ENCODE measurements at places on chromosomes 2 and 18.

DNA sequence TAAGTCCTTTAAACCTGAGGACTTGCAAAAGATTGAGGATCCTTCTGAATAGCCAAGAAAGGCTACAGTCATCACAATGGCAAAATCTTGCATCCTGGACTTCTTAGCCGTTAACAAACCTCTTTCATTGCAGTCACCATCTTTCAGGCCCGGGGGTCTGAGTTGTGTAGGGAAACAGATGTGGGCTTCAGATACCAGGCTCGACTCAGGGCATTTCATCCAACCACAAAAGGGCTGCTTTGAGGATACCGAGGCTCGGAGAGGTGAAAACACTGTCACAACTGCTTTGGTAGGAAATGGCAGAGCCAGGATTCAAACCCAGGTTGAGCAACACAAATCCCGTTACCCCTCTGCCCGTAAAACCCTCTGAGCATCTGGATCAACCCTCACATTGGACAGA lies 147.4 kb downstream of the TFCP2L1 start:
- no peak for DNase-seq
- H3K36me3 ChIP-seq = no peaks in the 10 kb centered on the region
- no peak overlapping the region for H3K27ac ChIP-seq
- no peaks in the 10 kb centered on the region for H3K27me3 ChIP-seq

DNA sequence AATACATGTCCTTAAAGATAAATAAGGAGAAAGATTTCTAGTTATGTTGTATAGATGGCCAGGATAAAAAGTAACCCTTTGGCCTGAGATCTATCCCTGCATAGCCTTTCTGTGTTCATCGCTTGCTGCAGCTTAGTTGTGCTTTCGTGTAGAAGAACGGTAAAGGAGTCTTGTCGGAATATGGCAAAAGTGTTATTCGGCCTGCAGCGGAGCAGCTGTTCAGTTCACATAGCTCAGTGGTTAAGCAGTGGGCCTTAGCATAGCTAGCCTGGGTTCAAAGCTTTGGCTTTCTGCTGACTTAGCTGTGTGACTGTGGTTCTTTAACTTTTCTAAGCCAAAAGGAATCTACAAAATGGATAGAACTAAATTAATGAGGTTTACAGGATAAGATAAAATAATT lies 55.4 kb downstream of the MALT1 start:
- H3K4me1 ChIP-seq = no peaks in the 10 kb centered on the region
- no peak overlapping the region for H3K4me3 ChIP-seq
- no peaks in the 10 kb centered on the region for H3K27me3 ChIP-seq
- H3K36me3 ChIP-seq = no peaks in the 10 kb centered on the region

DNA sequence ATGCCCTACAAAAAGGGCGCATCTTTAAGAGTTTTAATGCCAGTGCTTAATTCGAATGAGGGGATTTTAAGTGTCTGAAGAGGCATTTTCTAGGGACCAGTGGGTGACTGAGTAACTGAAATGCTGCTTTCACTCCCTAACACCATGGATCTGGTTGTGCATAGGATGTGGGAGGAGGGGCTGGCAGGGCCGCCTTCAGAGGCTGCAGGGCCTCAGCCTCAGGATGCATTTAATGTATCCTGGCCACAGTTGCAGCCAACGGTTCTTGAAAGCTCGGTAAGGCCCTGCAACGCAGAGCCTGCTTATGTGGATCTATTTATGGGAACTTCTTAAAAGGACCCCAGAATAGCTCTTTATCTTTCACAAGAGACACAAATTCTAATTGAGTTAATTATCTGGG lies 25.8 kb upstream of the IL18RAP start:
- H3K27ac ChIP-seq = no peak overlapping the region
- H3K36me3 ChIP-seq = no peaks in the 10 kb centered on the region
- no peaks in the 10 kb centered on the region for H3K27me3 ChIP-seq
- H3K4me3 ChIP-seq = no peak overlapping the region
- H3K4me1 ChIP-seq = peaks cover 4% of the 10 kb centered on the region

- no peaks in the 10 kb centered on the region for H3K27me3 ChIP-seq
- DNase-seq = no peak
- H3K36me3 ChIP-seq = no peaks in the 10 kb centered on the region
- H3K27ac ChIP-seq = no peak overlapping the region
- no peak overlapping the region for H3K4me3 ChIP-seq
- no peaks in the 10 kb centered on the region for H3K4me1 ChIP-seq
Measured at GRCh38 chr2:175612280-175612679, 389.8 kb downstream of the LNPK start.

DNA sequence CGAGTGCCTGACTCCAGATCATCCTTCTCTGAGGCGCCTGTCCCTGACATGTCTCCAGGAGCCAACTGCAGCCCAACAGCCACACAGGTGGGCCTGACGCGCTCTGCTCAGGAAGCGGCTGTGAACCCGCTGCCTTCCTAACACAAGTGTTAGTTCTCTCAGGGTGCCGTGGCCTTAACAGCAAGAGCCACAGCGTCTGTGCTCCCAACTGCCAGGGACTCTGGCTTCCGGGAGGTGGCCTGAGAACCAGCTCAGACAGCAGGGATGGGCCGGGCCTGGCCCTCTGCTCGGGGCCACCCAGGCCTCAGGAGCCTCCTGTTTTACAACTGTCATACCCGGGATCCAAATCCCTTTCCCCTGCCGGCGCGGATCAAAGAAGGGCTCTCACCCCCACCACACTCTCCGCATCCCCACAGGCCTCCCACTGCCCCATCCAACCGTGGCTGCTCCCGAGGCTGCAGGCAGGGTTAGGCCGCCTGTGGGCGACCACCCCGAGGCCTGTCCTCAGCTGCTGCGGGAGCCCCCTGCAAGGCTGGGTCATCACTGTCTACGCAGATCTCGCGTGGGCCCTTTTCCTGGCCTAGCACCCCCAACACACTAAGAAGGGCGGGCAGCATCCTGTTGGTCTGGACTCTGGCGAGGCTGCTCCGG lies 114.2 kb upstream of the ZNF236 start:
- no peak for DNase-seq
- no peak overlapping the region for H3K27ac ChIP-seq
- no peaks in the 10 kb centered on the region for H3K36me3 ChIP-seq
- H3K4me1 ChIP-seq = no peaks in the 10 kb centered on the region

DNA sequence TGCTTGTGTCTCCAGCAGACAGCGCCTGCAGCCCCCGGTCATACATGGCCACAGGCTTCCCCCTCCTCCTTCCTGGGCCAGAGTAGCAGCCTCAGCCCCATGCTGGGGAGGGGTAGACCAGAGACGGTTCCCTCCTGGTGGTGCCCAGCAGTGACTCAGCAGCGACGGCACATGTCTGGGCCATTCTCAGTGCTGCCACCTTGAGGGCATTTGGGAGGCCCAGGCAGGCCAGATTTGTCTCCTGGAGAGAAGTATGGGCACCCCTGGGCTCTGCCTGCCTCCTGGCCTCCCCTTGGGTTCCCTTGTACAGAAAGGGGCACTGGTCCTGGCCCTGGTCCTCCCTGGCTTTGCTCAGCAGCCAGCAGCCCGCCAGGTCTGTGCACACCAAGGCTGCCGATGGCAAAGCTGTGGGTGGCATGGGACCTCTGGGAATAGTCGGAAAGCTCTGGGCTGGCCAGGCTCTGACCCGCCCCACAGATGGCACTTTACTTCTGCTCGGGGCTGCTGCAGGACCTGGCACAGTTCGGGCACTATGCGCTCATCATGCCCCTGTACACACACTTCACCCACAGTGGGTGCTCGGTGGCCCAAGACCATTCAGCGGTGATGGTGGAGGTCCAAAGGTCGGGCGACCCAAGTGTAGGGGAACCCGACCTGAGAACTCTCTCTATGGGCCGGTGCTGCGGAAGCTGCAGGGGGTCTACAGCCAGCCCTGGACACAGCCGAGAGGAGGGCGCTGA lies 11.4 kb upstream of the ALPI start:
- H3K27ac ChIP-seq = no peak overlapping the region
- 0 out of 2 replicates have a peak, but pooled peaks cover 4% of the 10 kb centered on the region for H3K4me1 ChIP-seq
- no peak for DNase-seq
- H3K36me3 ChIP-seq = no peaks in the 10 kb centered on the region

GRCh38 chr2:134711692-134712091 lies 7.1 kb downstream of the TMEM163 start:
- no peak for DNase-seq
- H3K36me3 ChIP-seq = no peaks in the 10 kb centered on the region
- H3K4me1 ChIP-seq = peaks cover 13% of the 10 kb centered on the region
- no peak overlapping the region for H3K27ac ChIP-seq
- H3K27me3 ChIP-seq = no peaks in the 10 kb centered on the region
- H3K4me3 ChIP-seq = no peak overlapping the region

GRCh38 chr18:61400716-61401115 lies 67.5 kb downstream of the CDH20 start:
- H3K4me3 ChIP-seq = no peak overlapping the region
- no peaks in the 10 kb centered on the region for H3K27me3 ChIP-seq
- no peaks in the 10 kb centered on the region for H3K36me3 ChIP-seq

DNA sequence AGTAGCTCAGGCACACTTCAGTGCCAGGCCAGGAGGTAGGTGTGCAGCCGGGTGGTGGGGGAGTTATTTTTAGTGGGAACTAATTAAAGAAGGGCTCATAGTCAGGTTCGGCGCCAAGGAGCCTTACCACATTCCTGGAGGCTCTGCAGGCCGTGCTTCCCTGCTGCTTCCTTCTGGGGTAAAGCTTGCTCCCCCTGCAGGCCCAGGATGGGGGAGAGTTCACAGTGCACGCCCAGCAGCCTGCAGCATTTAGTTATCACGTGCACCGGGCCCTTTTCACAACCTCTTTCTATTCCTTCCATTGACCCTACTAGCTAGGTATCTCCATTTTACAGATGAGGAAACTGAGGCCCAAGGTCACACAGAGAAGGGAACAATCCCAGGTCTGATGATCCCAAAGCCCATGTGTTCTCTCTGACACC lies 2.5 kb downstream of the KCNF1 start:
- H3K4me3 ChIP-seq = no peak overlapping the region
- H3K36me3 ChIP-seq = no peaks in the 10 kb centered on the region
- DNase-seq = peak; percentile 44
- H3K27ac ChIP-seq = no peak overlapping the region
- no peaks in the 10 kb centered on the region for H3K27me3 ChIP-seq

DNA sequence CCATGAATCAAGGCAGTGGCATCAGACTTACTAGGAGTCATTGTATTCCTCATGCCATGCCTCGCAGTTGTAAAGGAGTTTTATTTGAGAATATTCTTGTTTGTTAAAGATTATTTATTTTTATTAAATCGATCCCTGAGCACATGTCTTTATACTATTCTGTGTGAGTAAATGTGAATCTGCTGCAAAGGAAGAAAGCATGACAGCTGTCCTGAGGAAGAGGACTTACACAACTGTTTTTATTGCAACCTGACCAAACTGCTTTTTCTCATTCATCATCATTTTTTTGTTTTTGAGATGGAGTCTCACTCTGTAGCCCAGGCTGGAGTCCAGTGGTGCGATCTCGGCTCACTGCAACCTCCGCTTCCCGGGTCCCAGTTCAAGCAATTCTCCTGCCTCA lies 34.1 kb downstream of the INO80D start:
- no peak overlapping the region for H3K27ac ChIP-seq
- H3K4me3 ChIP-seq = no peak overlapping the region
- no peaks in the 10 kb centered on the region for H3K27me3 ChIP-seq

- no peak overlapping the region for H3K27ac ChIP-seq
- no peaks in the 10 kb centered on the region for H3K4me1 ChIP-seq
- DNase-seq = no peak
- H3K36me3 ChIP-seq = no peaks in the 10 kb centered on the region
- no peak overlapping the region for H3K4me3 ChIP-seq
- H3K27me3 ChIP-seq = no peaks in the 10 kb centered on the region
Measured at GRCh38 chr2:54360055-54360792, 95.9 kb upstream of the SPTBN1 start.

DNA sequence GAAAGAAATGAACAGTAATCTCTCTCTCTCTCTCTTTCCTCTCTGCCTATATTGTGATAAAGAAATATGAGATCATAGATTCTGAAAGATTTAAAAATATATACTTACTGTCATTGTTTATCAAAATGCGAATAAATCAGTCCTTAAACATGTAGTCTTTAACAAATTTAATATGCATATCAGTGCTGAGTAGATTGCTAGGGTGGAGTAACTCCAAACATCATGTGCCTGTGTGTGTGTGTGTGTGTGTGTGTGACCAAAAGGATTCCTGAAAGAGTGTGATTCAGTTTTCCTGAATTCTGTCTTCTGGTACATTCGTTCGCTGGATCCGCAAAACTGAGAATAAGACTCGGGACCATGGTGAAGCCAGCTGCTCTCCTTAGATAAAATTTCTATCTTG lies 24.0 kb upstream of the DSEL start:
- DNase-seq = no peak
- no peaks in the 10 kb centered on the region for H3K27me3 ChIP-seq
- no peak overlapping the region for H3K4me3 ChIP-seq
- H3K27ac ChIP-seq = no peak overlapping the region

GRCh38 chr2:64453770-64454385 lies at the start of gene LGALSL:
Gene LGALSL (plus strand): TSS chr2:64454162. CDS start chr2:64454546, 384 bp downstream.
- H3K27ac ChIP-seq = peak within 1 kb of the TSS; percentile 98
- peak; percentile 93 for DNase-seq
- H3K27me3 ChIP-seq = no peaks in the 10 kb centered on the region
- H3K36me3 ChIP-seq = no peaks in the 10 kb centered on the region
- peaks cover 11% of the 10 kb centered on the region for H3K4me1 ChIP-seq
- peak within 1 kb of the TSS; percentile 80 for H3K4me3 ChIP-seq

GRCh38 chr2:223062396-223062795 lies 10.4 kb downstream of the KCNE4 start:
- DNase-seq = no peak
- no peaks in the 10 kb centered on the region for H3K27me3 ChIP-seq
- H3K36me3 ChIP-seq = no peaks in the 10 kb centered on the region
- no peak overlapping the region for H3K27ac ChIP-seq
- H3K4me1 ChIP-seq = peaks cover 11% of the 10 kb centered on the region

DNA sequence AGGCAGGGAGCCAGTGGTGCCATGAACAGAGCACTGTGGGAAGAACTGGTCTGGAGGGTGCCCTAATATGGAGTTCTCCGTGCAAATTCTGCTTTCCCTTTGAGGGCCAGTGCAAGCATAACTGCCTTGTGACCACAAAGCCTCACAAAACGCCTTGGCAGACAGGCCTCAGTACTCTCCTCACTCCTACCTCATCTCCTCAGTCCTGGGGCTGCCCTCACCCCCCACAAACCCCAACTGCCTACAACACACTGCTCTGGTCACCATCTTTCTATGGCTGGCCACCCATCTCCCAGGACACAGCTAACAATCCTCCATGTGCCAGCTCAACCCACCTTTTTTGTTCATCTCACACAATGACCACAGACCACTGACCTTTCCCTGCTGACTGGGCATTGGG lies 8.9 kb downstream of the COX5B start:
- H3K4me3 ChIP-seq = no peak overlapping the region
- H3K27me3 ChIP-seq = no peaks in the 10 kb centered on the region
- H3K27ac ChIP-seq = no peak overlapping the region
- peaks cover 2% of the 10 kb centered on the region for H3K36me3 ChIP-seq

GRCh38 chr2:7517088-7517487 lies 599.9 kb downstream of the RNF144A start:
- no peaks in the 10 kb centered on the region for H3K36me3 ChIP-seq
- DNase-seq = no peak
- H3K27ac ChIP-seq = no peak overlapping the region
- no peak overlapping the region for H3K4me3 ChIP-seq
- H3K4me1 ChIP-seq = no peaks in the 10 kb centered on the region

DNA sequence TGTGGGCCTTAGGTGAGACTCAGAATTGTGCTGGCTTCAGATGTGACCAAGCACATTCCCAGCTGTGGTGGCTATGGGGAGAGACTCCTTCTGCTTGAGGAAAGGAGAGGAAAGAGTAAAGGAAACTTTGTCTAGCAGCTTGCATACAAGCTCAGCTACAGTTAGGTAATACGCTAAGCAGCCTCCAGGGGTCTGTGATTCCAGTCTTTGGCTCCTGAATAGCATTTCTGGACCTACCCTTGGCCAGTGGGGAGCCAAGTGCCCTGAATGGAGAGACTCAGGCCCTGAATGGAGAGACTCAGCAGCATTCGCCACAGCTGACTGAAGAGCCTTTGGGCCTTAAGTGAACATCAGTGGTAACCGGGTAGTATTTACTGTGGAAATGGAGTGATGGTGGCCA lies 227.4 kb upstream of the CDH7 start:
- no peaks in the 10 kb centered on the region for H3K27me3 ChIP-seq
- H3K27ac ChIP-seq = no peak overlapping the region
- H3K4me1 ChIP-seq = no peaks in the 10 kb centered on the region
- H3K36me3 ChIP-seq = no peaks in the 10 kb centered on the region
